Cardiac muscle cell (in vitro differentiated cells and primary cell): ENCODE measurements at places on chromosomes 16 and 17. TPM values are rescaled to one million over a fixed set of nuclear protein-coding genes. Genes with fewer than 3 reads are reported as not detected.

The SLFN13 gene
- 3.5 and 7.9 TPM in 2 replicates for total RNA-seq

- no peak for DNase-seq
Measured at GRCh38 chr17:56830726-56831368, 2.9 kb downstream of the C17orf67 start.

GRCh38 chr17:1628856-1629503 is 346 bp upstream of the SLC43A2 start:
- DNase-seq = peak; percentile 96

DNA sequence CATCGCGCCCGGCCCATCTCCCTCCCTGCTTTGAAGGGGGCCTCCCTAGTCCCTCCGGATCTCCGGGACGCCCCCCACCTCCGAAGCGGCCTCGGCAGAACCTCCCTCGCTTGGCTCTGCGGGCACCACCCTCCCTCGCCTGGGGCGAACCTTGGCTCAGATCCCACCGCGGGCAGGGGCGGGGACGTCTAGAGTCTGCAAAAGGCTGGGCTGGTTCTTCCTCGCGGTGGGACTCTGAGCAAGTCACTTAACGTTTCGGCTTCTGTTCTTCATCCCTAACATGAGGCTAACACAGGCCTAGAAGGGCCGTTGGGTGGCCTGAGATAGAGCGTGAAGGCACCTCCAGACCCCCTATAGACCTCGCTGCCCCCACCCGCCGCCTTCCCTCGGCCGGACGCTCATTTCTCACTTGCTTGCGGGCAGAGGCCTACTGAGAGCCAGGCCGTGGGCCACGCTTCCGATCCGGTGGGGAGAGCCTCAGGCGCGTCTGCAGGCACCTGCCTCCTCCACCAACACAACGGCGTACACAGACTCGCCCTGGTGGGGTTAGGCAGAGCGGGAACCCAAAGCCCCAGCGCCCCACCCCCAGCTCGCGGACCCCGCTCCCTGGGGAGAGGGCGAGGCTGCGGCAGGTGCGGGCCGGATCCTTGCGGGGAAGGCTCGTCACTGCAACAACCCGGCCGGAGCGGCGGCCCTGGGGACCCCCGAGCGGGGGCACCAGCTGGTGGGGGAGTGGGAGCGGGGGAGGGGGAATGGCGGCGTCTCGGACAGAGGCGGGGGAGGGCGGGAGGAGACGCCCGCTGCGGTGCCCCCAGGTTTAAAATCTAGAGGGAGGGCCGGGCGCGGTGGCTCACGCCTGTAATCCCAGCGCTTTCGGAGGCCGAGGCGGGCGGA is 5.4 kb downstream of the MYO1C start:
- peak; percentile 49 for DNase-seq

DNA sequence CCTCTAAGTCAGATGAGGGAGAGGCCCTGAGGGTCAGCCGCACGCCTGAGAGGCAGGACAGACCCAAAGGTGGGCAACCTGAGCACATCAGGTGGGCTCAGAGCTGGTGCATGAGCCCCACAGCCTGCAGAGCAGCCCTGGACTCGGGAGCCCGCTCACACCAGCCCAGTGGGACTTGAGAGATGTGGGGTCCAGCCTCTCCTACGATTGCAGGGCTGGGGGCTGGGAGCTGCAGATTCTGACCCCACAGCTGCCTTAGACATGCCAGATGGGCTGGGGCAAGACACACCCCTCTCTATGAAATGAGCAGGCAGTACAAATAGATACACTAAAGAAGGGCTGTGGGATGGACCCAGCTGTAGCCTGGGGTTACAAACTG is 77.1 kb upstream of the RBL2 start:
- no peak for DNase-seq

DNA sequence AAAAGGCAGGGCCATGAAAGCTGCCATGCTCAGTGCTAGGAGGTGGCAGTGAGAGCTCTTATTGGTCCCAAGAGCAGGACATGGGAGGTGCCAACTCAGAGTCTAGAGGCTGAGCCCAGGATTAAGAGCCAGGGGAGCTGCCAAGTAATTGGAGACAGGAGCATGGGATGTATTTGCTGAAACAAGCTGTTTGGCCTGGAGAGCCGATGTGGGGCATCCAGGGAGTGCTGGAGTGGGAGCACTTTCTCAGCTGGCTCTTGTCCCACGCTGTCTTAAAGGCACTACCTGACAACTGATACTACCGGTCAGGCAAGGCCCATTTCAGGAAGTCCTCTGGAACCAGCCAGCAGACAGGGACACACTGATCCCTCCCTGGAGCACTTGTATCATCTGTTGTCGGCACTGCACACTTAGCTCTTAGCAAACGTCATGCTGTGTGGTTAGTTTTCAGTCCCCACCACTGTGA is 19.3 kb downstream of the ANKFN1 start:
- peak; percentile 42 for DNase-seq

DNA sequence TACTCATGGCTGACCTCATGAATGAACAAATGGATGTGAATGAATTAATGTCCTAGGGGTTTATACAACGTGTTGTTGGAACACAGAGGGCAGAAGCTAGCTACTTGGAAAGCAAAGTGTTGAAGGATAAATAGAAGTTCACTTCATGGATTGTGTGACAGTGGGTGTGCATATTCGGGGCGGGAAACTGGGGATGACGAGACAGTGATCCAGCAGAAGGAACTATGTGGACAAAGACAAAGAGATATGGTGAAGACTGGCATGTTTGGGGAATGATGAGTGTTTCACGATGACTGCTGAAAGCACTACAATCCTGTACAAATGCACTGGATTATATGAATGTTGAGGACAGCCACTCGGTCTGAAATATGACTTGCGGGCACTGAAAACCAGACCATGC is 250.5 kb upstream of the C16orf82 start:
- DNase-seq = no peak
